HS-27A (cell line): ENCODE measurements at places on chromosomes 5 and 9.

DNA sequence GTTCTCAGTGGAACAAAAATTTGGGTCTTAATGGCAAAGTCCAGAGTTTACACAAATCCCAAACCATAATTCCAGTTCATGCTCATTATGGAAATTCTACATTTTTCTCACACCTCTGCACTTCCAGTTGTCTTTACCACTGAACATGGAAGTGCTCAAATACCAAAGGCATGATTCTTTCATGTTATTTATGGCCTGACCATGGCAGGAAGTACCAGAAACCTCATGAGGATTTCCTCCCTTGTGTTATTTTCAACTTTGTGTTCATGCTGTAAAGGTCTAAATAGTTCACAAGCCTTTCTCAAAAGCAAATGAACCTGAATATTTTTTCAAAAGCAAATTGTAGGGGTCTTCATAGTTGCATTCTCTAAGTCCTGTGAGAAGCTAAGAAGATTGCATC lies 82.0 kb upstream of the ITGA1 start:
- no peak for DNase-seq

DNA sequence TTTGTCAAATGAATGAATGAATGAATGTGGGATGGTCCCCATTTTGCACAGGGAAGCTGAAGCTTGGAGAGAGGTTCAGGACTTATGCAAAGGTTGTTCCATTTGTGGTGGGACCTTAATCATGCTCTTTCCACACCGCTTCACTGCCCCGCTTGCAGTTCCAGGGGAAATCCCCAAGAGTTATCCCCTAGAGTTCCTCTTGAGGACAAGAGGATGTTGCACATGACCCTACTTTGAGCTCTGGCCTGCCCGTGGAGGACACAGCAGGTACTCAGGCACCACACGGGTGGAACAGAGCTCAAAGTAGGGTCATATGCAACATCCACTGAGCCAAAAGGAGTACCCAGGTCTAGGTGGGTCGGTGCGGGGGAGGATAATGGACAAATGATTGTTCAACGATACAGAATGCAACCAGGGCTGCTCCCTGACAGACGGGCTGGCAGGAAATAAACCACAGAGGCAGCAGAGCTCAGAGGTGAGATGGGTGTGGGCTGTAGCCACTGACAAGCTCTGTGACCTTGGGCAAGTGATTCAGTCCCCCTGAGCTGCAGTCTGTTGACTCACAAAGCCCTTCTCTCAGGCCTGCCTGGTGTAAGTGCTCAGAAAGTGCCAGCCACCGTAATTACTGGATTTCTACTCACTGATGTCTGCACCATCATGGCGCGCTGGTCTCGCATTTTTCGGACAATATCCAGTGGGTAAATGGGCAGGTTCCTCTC lies 60.3 kb upstream of the EPB41L4B start:
- no peak for DNase-seq

DNA sequence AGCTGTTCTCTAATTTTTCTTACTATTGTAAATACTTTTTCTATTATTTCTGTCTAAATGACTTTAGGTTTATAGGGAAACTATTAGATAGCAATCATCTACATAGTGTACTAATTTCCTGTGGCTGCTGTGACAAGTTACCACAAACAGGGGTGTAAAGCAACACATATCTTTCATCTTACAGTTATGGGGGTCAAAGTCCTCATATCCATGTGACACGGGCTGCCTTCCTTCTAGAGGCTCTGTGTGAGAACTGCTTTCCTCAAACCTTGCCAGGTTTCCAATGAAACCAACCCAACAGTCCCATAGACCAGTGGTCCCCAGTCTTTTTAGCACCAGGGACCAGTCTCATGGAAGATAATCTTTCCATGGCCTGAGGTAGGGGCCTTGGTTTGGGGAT lies 189.1 kb downstream of the ROR2 start:
- DNase-seq: no peak

GRCh38 chr5:17012289-17012688 lies 76.2 kb upstream of the MYO10 start:
- DNase-seq: peak; percentile 24
